Spinal cord (tissue), 10 donors: ENCODE measurements at places on chromosomes 11 and 22.

GRCh38 chr11:61350803-61351202 is 10.9 kb downstream of the CYB561A3 start:
- peaks cover 61% of the 10 kb centered on the region for H3K36me3 ChIP-seq
- no peak overlapping the region for H3K4me3 ChIP-seq
- no peak overlapping the region for H3K27ac ChIP-seq
- H3K4me1 ChIP-seq: peaks cover 3% of the 10 kb centered on the region
- no peak for DNase-seq

- DNase-seq: peak; percentile 57
- peaks cover 5% of the 10 kb centered on the region for H3K4me1 ChIP-seq
- H3K27ac ChIP-seq: peak overlapping the region; percentile 57
Observed at GRCh38 chr22:31313366-31314147, 21.3 kb upstream of the PIK3IP1 start.

GRCh38 chr11:88814076-88814475 is 251.7 kb downstream of the GRM5 start:
- H3K4me1 ChIP-seq: no peaks in the 10 kb centered on the region
- no peaks in the 10 kb centered on the region for H3K27me3 ChIP-seq
- no peak for DNase-seq

DNA sequence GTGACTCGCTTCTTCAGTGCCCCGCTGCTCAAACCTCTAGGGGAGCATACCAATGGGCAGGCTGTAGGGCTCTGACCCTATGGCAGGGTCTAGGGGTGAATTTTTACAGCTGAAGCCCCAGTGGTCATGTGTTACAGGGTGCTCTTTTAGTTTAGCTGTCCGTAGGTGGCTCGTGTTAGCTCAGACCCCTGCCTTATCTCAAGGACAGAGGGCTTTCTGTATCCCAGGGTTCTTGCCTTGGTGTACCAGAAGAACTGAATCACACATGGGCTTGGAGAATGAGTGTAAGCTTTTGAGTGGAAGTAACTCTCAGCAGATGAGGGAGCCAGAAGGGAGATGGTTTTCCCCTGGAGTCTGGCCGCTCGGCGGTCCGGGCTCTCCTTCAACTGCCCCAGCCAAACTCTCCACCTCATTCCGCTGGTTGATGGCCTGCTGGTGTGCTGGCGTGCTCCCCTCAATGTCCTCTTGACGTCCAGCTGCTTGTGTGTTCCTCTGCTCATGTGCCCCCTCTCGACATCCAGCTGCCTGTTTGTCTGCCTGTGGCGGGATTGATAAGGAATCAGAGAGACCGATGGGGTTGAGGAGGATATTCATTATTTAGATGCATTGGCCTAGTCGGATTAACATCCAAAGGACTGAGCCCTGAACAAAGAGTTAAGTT is 37.5 kb downstream of the BIRC2 start:
- peaks cover 14% of the 10 kb centered on the region for H3K36me3 ChIP-seq
- H3K4me3 ChIP-seq: no peak overlapping the region
- peaks cover 6% of the 10 kb centered on the region for H3K4me1 ChIP-seq
- H3K27me3 ChIP-seq: no peaks in the 10 kb centered on the region
- DNase-seq: no peak

DNA sequence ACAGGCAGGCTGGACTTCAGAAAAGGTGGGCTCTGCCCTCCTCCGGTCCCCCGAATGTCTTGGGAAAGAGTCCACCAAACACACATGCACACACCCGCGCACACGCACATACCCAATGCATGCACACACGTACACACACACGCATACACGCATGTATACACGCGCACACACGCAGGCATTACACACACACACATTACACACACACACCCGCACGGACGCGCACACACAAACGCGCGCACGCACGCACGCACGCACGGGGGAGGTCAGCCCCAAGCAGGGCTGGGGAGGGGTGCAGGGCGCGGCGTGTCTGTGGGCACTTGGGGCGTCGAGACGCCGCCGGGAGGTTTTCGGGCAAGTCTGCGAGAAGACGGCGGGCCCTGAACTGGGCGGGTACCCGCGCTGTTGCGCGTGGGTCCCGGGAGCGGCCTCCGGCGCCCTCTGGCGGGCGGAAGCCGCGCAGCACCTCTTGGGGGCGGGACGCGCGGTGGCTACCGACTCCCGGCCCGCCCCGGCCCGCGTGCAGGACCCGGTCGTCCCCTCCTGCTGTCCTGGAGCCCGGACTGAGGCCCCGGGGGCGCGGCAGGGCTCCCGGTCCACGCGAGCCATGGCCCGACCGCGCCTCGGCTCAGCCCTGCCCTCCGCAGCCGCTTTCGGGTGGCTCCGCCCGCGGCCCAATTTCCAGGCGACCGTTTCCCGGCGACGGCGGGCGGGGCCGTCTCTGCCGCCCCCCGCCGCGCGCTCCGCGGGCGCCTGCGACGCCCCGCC is 3.6 kb downstream of the SEPTIN5 start:
- peaks cover 74% of the 10 kb centered on the region for H3K4me1 ChIP-seq
- peaks cover 15% of the 10 kb centered on the region for H3K27me3 ChIP-seq
- H3K36me3 ChIP-seq: peaks cover 59% of the 10 kb centered on the region
- no peak overlapping the region for H3K27ac ChIP-seq
- peak; percentile 40 for DNase-seq
- H3K4me3 ChIP-seq: peak overlapping the region; percentile 28

- peaks cover 13% of the 10 kb centered on the region for H3K4me1 ChIP-seq
- H3K36me3 ChIP-seq: no peaks in the 10 kb centered on the region
- H3K27ac ChIP-seq: no peak overlapping the region
- H3K27me3 ChIP-seq: peaks cover 5% of the 10 kb centered on the region
- DNase-seq: peak; percentile 49
- no peak overlapping the region for H3K4me3 ChIP-seq
Observed at GRCh38 chr11:115955803-115956202, 451.6 kb upstream of the CADM1 start.

DNA sequence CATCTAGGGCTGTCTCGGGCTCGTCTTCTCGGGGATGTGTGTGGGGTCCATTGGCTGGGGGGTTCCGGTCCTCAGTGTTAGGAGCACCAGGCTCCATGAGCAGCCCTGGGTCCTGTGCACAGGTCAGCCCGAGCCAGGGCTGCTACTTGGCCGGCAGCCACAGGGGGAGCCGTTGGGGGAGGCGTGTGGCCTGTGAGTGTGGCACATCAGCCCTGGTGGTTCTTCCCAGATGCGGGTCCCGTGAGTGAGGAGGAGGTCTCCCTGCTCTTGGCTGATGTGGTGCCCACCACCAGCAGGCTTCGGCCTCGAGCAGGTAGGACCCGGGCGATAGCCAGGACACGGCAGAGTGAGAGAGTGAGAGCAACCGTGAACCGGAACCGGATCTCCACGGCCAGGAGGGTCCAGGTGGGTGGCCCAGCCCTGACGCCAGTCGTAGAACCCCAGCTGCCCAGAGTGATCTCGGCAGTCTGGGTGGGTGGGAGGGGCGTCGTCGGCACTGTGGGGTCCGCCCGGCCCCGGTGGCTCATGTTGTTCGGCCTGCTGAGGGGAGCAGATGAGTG is 18.5 kb downstream of the IRF7 start:
- no peaks in the 10 kb centered on the region for H3K4me1 ChIP-seq
- no peak overlapping the region for H3K27ac ChIP-seq
- H3K36me3 ChIP-seq: peaks cover 95% of the 10 kb centered on the region
- no peak for DNase-seq
- H3K4me3 ChIP-seq: no peak overlapping the region
- H3K27me3 ChIP-seq: no peaks in the 10 kb centered on the region

DNA sequence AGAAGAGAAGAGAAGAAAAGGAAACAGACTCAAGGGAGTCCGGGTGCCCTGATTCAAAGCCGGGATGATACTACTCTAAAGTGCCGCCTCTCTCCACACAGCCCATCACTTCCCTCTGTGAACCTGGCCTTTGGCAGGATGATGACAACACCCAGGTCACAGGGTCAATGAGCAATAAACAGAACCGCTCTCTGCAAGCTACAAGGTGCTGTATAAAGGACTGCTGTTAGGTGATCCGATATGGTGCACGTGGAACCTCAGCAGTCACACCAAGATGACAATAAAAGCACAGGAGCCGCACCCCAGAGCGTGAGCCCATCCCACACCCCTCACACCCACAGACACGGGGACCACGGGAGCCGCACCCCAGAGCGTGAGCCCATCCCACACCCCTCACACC is 10.7 kb downstream of the TTLL1 start:
- peaks cover 9% of the 10 kb centered on the region for H3K4me1 ChIP-seq
- peaks cover 41% of the 10 kb centered on the region for H3K36me3 ChIP-seq
- DNase-seq: no peak
- no peaks in the 10 kb centered on the region for H3K27me3 ChIP-seq
- no peak overlapping the region for H3K4me3 ChIP-seq

GRCh38 chr11:111194860-111195568 is 50.5 kb upstream of the POU2AF2 start:
- no peaks in the 10 kb centered on the region for H3K27me3 ChIP-seq
- no peak overlapping the region for H3K4me3 ChIP-seq
- no peak overlapping the region for H3K27ac ChIP-seq
- no peaks in the 10 kb centered on the region for H3K36me3 ChIP-seq
- no peak for DNase-seq

DNA sequence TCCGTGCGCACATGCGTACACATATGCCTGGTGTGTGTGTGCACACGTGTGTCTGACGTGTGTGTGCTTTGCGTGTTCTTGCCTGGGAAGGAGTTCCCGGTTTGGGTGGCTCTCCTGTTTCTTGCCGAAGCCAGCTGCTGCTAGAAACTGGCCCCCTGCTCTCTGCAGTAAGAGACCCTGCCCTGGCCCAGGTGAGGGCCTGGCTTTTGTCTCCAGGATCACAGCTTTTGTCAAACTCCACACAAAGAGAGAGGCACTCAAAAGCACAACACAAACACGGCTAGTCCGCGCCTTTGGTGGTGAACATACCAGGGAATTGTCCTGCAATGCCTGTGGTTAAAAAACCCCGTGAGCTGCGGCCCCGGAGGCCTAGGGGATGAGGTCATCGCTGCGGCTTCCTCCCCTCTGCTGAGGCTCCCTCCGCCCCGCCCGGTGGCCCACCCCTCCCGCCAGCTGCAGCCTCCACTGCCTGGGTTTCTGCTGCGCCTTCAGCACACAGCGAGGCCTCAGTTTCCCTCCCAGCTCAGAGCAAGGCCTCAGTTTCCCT is 88.9 kb downstream of the KCNQ1 start:
- H3K27ac ChIP-seq: peak overlapping the region; percentile 35
- DNase-seq: peak; percentile 4
- H3K4me1 ChIP-seq: peaks cover 38% of the 10 kb centered on the region
- no peaks in the 10 kb centered on the region for H3K27me3 ChIP-seq
